Activated CD8-positive, alpha-beta memory T cell treated with anti-CD3 and anti-CD28 coated beads for 24 hours (primary cell): ENCODE measurements at places on chromosomes 16 and 17.

GRCh38 chr16:30041841-30042240, 10.8 kb upstream of the TLCD3B start:
- DNase-seq: no peak

DNA sequence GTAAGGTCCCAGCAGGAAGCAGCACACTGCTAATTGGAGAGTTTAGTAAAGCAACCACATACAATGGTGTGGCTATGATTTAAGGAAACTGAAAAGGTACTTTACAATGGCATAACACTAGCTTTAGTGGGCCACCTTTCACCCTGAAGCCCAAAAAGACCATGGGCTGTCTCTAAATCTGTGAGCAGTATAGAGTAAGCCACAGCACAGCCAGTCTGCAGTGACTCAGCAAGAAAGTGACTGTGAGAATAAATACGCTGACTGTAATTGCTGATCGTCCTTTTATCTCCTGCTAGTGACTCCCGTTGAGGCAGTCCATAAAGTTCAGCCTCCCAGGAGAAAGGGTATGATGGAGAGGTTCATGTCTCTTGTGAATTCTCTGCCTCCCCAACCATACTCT, 679.8 kb upstream of the KIF2B start:
- no peak for DNase-seq

DNA sequence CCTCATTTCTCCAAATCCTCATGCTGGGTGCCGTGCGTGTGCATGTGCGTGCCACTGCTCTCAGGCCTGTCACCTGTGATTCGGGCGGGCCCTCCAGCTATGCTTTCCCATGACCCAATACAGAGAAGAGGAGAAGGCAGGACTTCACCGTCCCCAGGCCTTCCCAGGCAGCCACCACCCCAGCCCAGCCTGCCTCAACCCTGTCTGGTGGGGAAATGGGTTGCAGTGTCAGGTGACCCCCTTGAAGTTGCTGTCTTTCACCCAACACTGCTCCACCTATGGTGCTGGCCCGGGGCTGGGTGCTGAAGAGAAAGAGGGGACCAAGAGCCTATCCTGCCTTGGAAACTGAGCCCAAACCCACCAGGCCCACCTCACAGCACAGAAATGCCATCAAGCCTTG, 94.7 kb downstream of the GOSR1 start:
- DNase-seq: no peak

DNA sequence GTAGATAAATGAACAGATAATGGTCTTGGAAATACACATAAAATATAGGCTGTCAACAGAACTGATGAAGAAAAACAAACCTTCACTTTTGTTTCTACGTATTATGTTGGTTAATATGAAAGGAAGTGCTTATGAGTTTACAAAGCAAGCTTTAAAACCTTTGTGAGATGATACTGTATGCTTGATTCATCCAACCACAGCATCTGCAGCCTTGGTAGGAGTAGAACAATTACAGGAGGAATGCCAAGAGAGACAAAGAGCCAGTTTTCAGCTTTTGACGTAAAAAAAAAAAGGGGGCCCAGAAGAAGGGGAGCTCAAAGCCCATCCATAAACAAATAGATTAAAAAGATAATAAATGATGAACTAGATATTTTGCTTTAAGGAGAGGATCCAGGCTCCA, 13.3 kb downstream of the FAM20A start:
- no peak for DNase-seq

DNA sequence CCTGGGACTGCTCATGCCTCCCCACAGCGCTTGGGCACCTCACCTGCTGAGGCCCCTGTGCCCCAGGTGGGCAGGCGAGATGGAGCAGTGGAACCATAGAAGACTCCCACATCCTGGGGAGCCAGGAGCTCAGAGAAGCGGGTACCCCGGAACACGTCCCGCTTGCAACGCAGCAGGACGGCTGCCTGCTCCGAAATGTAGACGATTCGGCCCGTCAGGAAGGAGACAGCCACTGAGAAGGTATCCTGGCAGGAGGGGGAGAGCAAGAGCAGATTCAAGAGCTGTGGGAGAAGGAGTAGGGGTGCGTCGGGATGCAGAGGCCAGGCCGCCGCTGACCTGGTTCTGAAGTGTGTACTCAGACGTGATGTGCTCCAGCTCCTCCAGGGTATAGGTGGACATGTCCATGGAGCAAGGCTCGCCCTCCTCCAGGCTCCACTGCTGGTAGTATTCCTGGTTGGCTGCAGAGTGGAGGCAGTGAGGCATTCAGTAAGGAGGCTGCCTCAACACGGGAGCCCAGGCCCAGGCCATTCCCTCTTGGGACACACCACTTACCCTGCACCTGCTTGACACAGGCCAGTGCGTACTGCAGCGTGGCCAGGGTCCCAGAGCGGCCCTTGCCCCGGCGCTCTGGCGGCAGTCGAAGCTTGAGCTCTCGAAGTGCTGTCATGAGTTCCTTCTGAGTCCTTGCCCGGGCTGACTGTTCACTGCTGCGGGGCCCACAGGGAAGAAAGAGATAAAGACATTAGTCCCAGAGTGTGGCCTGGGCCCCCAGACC, 2.6 kb downstream of the PER1 start:
- no peak for DNase-seq

DNA sequence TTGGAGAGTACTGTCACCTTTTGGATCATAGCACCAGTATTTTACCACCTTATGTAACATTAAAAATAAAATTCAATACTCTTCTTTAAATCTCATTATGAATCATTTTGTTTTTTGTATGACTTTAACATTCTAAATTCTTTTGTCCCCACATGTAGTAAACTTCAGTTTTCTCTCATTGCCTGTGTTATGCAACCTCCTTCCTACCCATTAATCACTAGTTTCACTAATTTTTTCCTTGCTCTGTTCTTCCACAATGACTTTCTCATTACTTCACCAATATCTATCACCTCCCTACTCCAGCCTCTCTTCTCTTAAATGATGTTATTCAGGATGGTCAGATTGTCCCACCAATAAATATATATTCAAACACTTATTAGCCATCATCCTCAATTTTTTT, 68.7 kb downstream of the TTC19 start:
- no peak for DNase-seq

DNA sequence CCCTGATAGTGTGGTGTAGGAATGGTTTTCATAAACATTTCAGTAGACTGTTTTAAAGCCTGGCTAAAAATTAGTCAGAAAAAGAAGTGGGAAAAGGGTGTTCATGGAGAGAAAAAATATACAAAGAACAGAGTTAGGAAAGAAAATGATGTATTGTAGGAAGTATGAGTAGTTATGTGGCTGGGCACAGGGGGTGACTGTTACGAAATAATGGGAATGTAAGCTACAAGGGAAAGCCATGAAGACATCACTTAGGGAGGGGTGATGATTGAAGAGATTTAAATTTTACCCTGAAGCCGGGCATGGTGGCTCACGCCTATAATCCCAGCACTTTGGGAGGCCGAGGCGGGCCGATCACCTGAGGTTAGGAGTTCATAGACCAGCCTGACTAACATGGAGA, 55.3 kb downstream of the NUP88 start:
- DNase-seq: no peak

DNA sequence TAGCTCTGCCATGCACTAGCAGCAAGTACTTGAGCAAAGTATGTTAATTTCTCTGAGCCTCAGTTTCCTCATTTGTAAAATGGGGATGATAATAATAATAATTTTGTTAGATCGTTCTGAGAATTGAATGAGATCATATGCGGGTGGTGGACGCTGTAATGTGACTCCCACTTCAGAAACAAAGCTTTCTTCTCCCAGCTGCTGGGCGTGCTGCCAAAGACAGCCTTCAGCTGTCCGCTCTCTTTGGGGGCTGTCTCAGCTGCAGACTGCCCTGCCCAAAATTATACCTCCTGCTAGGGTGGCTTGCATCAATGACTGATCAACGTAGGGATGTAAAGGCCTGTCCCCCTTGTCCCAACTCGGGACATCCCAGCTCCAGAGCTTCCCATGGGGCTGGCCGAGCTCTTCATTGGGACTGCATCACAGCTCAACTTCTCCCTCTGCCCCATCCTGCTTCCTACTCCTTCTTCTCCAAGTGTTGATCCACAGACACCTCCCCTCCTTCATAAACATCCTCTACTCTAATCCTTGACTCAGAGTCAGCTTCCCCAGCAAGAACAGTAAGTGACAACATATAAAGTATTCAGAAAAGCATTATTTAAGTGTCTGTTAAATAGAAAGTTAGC, 30.7 kb upstream of the CDH5 start:
- no peak for DNase-seq

- no peak for DNase-seq
These were observed at the start of gene PRR35 for GRCh38 chr16:560204-560700. Gene PRR35, plus strand, starts transcription at chr16:560394. Its CDS starts 2,901 bp downstream, at chr16:563295.

- peak; percentile 84 for DNase-seq
These were observed 54.5 kb downstream of the TUBD1 start for GRCh38 chr17:59838052-59838916.

GRCh38 chr17:19876529-19877161, 8.9 kb upstream of the ULK2 start:
- no peak for DNase-seq

GRCh38 chr17:47870056-47870455, 19.1 kb upstream of the SP6 start:
- no peak for DNase-seq

DNA sequence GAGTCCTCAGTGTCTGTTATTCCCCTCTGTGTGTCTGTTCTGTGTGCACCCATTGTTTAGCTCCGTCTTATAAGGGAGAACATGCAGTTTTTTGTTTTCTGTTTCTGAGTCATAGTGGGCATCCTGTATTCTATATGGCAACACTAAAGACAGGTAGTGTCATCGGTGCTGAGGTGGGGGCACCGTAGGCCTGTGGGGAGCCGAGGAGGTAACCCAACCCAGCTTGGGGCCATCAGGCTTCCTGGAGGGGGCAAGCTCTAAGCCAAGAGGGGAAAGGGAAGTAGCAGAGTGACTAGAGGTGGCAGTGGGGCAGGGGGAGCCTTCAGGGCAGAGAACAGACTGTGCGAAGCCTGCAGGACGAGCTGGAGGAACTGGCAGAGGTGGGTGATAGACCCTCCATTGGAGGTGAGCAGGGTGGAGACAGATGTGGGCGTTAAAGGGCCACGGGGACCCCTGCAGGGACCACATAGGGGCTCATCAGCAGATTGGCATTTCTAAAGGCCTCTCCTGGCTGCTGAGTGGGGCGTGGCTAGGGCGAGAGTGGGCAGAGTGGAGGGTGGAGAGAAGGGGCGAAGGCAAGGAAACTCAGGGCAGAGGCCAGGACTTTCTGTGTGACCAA, 36.5 kb downstream of the CPNE2 start:
- peak; percentile 77 for DNase-seq

GRCh38 chr17:81690549-81690948, 6.7 kb downstream of the HGS start:
- DNase-seq: no peak

DNA sequence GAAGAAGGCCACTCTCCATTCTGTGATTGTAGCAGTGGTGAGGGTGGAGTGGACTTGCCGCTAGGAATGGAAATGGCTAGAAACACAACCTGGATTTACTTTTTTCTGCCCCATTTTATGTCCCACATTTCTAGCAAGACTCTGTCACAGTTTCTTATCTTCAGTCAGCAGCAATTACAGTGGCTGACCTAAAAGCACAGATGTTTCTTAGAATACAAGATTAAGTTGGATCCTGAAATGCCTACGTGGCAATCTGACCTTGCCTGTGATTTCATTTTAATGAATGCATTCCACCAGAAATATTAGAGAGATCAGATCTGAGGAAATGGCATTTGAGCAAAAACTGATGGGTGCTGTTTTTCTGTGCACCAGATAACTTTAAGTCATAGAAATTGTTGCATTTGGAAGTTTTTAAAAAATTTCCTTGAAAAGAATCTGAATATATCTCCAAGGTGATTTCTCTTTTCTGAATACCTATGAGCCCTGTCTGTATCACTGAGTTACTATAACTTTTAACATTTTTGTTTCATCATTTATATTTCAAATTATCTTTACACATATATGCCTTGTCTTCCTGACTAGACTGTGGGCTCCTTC, 5.4 kb downstream of the HEATR3 start:
- DNase-seq: no peak

DNA sequence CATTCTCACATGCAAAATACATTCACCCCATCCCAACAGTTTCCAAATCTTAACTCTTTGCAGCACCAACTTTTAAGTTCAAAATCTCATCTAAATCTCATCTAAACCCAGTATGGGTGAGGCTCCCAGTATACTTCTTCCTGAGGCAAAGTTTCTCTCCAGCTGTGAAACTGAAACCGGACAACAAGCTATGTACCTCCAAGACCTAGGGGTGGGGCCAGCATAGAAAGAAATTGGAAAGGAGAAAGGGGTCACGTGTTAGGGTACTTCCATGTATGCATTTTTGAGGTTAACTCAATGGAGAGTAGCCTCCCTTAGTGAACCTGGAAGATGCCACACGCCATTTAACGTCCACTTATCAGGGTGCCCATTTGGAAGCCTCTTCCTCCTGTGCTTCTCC, 23.9 kb upstream of the LRRC75A start:
- no peak for DNase-seq

DNA sequence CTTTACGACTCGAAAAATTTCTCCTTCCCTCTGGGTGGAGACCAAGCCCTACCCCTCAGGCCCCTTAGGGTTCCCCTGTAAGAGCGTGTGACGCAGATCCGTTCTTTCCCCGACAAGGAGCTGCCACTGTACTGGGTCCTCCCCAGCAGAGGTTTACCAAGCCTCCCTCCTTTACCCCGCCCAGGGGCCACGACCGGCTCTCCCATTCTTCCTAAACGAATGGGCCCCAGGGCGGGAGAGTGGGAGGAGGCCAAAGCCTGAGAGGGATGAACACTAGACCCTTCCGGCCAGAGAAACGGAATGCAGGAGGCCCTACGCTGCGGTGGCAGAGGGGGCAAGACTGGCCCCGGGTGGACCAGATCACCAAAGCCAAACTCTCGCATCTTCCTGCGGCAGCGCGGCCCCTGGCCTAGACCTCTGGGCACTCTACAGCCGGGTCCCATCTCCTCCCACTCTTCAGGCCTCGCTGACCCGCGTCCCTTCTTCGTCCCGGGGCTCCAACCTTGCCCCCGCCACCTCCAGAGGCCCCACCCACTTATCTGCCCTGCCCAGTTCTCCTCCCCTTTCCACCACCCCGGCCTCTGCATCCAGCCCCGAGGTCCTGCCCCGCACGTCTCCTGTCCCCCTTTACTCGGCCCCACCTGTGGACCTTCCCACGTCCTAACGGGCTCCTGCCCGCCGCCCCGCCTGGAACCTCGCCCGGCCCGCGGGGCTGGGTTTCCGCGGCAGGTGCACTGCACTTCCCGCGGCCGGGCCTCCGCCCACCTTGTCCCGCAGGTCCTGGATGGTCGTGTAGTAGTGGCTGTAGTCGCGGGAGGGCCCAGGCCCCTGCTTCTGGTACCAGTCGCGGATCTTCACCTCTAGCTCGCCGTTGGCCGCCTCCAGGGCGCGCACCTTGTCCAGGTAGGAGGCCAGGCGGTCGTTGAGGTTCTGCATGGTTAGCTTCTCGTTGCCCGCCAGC, 765 bp downstream of the KRT19 start:
- DNase-seq: peak; percentile 58

DNA sequence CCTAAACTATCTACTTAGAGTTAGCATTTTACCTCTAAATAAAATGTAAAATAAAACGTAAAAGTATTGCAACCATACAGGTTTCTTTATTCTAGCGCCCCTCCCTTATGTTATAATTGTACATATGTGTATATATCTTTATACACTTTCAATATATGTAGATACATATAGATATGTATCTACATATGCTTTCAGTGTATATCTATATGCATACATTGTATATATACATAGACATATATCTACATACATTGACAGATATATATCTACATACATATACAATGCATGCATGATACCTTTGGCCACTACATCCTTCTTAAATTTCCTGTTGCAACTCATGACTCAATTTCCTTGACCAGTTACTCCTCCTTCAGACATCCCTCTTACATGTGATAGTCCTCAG, 16.7 kb downstream of the BPTF start:
- no peak for DNase-seq

GRCh38 chr16:62661435-62661834, 625.2 kb upstream of the CDH8 start:
- DNase-seq: no peak

GRCh38 chr17:3558603-3559269, 1.1 kb upstream of the TRPV3 start:
- peak; percentile 62 for DNase-seq
